Upper lobe of right lung (tissue), 1 donor: ENCODE measurements at places on chromosomes 1 and 21. TPM values are rescaled to one million over a fixed set of nuclear protein-coding genes. Genes with fewer than 3 reads are reported as not detected.
A peak's percentile ranks its signal among the peaks of the same experiment; 100 is the strongest.

The IQGAP3 gene
- 1.3 TPM for total RNA-seq

The FAM151A gene
- total RNA-seq, result not detected

- H3K27ac ChIP-seq, result no peak overlapping the region
- H3K36me3 ChIP-seq, result no peaks in the 10 kb centered on the region
- no peak overlapping the region for H3K4me3 ChIP-seq
- peaks cover 4% of the 10 kb centered on the region for H3K27me3 ChIP-seq
- H3K4me1 ChIP-seq, result no peaks in the 10 kb centered on the region
These were observed 370.0 kb upstream of the C1orf174 start for GRCh38 chr1:4269952-4270570.

DNA sequence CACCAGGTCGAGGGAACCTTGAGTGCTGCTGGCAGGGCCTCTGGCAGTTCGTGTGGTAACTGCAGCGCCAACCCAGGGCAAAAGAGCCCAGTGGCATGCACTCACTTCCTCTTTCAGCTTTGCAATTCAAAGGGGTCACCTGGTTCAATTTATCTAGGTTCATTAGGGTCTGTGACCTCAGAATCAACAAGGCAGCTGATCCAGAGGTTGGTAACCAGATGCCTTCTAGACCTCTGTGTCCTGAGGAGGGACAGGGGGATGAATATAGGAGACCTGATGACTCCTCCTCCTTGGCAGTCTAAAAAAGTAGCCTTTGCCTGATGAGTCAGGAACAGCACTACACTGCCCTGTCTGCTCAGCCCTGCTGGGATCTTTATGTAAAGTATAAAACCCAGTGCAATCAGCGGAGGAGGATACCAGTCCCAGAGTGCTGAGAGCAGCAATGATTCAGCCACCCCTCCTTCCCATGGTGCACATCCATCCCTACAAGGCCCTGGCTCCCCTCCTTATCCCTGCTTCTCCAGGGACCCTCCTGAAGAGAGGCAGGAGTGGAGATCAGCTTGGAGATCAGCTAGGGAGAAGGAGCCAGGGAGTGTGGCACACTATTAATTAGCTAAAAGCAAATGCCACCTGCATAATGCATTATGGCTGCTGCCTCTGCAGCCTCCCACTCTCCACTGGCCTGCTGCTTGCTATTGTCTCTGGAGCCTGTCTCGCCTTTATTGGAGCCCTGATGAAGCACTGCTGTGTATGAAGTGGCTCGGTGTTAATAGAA lies 11.2 kb upstream of the FMOD start:
- DNase-seq, result no peak
- no peaks in the 10 kb centered on the region for H3K27me3 ChIP-seq
- H3K36me3 ChIP-seq, result no peaks in the 10 kb centered on the region
- no peak overlapping the region for H3K4me3 ChIP-seq
- H3K27ac ChIP-seq, result no peak overlapping the region
- no peaks in the 10 kb centered on the region for H3K4me1 ChIP-seq

- peak overlapping the region; percentile 86 for H3K27ac ChIP-seq
- no peaks in the 10 kb centered on the region for H3K27me3 ChIP-seq
- no peak for DNase-seq
- H3K4me1 ChIP-seq, result peaks cover 44% of the 10 kb centered on the region
- peak overlapping the region; percentile 63 for H3K4me3 ChIP-seq
These were observed 1.2 kb downstream of the ADAMTSL4 start for GRCh38 chr1:150550222-150551050.

DNA sequence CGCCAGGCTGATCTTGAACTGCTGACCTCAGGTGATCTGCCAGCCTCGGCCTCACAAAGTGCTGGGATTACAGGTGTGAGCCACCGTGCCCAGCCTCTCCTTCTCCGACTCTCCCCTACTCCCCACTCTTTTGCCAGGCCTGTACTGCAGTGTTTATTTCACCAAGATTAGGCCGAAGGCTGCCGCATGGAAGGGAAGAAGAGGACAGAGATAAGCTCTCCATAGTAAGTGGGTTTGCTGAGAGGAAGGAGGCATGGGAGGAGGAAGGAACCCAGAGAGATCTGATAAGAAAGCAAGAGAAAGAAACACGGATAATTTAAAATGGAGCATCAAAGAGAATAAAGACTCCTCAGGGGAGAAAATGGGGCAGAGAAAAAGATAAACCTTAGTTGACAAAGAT lies 8.7 kb downstream of the PTCH2 start:
- no peaks in the 10 kb centered on the region for H3K36me3 ChIP-seq
- no peaks in the 10 kb centered on the region for H3K27me3 ChIP-seq
- H3K4me1 ChIP-seq, result peaks cover 10% of the 10 kb centered on the region
- DNase-seq, result no peak

GRCh38 chr1:41983451-41983850 lies 64.7 kb upstream of the HIVEP3 start:
- H3K4me1 ChIP-seq, result no peaks in the 10 kb centered on the region
- no peak overlapping the region for H3K4me3 ChIP-seq
- H3K27me3 ChIP-seq, result no peaks in the 10 kb centered on the region
- H3K36me3 ChIP-seq, result no peaks in the 10 kb centered on the region
- H3K27ac ChIP-seq, result no peak overlapping the region

GRCh38 chr1:175602026-175602585 lies 141.3 kb downstream of the TNR start:
- no peak for DNase-seq
- H3K4me3 ChIP-seq, result no peak overlapping the region
- no peaks in the 10 kb centered on the region for H3K36me3 ChIP-seq
- H3K27me3 ChIP-seq, result peaks cover 13% of the 10 kb centered on the region

GRCh38 chr1:11158720-11159321 lies 30.3 kb upstream of the ANGPTL7 start:
- no peak for DNase-seq
- H3K4me3 ChIP-seq, result no peak overlapping the region
- H3K27ac ChIP-seq, result no peak overlapping the region
- H3K36me3 ChIP-seq, result peaks cover 22% of the 10 kb centered on the region
- no peaks in the 10 kb centered on the region for H3K27me3 ChIP-seq

DNA sequence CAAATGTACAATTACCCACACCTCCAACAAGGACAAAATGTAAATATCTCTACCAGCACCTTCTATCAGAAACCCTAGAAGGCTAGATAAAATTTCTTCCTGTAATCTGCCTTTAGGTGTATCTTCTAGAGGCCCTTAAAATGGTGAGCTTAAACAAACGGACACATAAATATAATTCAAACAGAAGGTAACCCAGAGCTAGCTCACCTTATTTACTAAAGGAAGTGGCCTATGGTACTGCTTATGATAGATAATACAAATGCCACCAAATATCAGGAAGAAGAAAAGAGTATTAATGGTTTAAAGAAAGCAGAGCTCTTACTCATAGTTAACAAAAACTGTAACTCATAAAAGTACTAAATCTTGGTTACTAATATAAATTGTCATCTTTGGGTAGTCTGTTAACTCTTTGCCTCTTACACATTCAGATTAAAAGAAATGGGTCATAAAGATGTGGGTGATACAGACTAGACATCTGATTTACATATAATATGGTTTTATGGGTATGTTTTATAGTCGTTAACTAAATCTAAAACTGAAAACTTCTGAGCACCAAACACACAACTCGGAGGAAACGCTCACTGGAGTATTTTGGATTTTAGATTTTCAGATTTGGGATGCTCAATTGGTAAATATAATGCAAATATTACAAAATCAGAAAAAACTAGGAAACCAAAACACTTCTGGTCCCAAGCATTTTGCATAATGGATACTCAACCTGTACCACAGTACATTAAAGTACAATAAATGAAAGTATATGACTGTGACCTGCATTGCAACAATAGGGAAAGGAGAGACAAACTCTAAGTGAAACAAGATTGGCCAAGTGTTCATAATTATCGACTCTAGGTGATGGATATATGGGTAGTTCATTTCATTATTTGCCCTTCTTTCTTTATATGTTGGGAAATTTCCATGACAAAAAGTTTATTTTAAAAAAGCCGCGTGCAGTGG lies 23.2 kb downstream of the TRIT1 start:
- no peak for DNase-seq
- H3K36me3 ChIP-seq, result no peaks in the 10 kb centered on the region
- H3K27ac ChIP-seq, result no peak overlapping the region
- no peaks in the 10 kb centered on the region for H3K4me1 ChIP-seq
- no peaks in the 10 kb centered on the region for H3K27me3 ChIP-seq

DNA sequence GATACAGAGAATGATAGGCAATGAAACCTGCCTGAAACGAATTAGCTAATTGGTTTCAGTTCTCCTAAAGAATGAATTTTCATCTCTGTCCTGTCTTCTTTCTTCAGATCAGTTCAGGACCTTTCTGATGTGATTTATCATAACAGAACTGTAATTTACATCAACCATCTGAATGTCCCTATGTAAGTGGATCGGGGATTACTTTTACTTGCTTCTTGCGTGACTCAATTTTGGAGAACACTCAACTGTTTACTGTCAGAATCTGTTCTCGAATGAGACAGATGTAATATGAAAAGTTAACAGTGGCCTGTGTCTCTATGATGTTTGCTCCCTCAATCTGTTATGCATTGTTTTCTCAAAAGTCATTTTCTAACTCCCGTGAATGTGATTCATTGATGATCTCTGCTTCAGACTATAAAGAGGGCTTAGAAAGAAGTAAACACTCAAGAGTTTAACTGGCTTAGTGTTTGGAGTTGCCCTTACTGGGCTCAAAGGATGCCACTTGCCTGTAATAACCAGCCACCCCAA lies 111.0 kb downstream of the GABPA start:
- H3K27ac ChIP-seq, result no peak overlapping the region
- no peaks in the 10 kb centered on the region for H3K36me3 ChIP-seq
- H3K27me3 ChIP-seq, result no peaks in the 10 kb centered on the region
- H3K4me3 ChIP-seq, result no peak overlapping the region

The IL24 gene
- total RNA-seq, result not detected
